ENCODE measurements at places on chromosomes 6 and 20.

DNA sequence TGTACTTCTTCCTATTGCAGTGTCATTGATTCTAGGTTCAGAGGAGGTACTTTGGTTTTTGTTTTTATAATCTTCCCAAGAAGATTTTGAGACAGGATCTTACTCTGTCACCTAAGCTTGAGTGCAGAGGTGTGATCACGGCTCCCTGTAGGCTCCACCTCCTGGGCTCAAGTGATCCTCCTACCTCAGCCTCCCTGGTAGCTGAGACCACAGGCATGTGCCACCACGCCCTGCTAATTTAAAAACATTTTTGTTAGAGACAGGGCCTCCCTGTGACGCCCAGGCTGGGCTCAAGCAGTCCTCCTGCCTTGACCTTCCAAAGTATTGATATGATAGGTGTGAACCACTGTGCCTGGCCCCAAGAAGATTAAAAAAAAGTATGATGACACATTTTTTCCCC is 3.4 kb upstream of the SLC17A5 start:
- no peak for ATAC-seq

DNA sequence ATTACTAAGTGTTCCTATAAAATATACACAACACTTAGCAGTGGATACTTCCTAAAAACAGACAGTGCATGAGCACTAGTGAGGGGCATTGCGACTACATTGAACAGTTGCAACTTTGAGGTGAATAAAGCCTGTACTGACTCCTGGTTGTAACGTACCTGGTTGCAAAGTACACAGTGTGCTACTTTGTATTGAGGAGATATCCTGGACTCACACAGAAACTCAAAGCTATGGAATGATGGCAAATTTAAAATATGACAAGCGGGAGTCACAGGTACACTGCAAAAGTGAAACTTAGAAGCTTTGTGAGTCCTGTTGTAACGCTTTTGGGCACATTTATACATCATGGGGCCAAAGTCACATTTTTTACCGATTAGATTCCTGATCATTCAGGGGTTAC is 55.6 kb upstream of the HLA-A start:
- ATAC-seq, result no peak

GRCh38 chr6:158939255-158940159 is 60.5 kb downstream of the RSPH3 start:
- ATAC-seq, result peak; percentile 46

GRCh38 chr20:36462440-36463211 is 78.7 kb upstream of the MYL9 start:
- no peak for ATAC-seq

GRCh38 chr20:40990542-40991120 is 38.0 kb upstream of the TOP1 start:
- peak; percentile 85 for ATAC-seq

DNA sequence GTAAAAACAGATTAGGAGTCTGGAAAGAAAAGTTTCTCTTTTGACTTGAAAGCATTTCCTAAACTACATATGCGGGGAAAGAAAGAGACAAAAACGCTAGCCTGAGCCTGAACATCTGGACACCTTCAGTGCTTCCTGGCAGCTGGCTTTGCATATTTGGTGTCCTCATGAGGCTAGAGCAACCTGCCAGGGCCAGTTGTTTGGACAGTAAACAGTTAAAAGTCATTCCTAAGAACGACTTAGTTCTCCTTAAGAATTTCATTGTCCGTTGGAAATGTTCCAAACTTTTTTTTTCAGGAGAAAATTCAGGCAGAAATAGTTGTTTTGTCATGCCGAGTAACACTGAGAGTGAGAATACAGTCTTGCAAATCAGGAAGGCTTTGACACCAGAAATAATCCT is 199.8 kb downstream of the SMOC2 start:
- ATAC-seq, result no peak

- ATAC-seq, result no peak
Observed at GRCh38 chr20:6583134-6583738, 184.2 kb upstream of the BMP2 start.

DNA sequence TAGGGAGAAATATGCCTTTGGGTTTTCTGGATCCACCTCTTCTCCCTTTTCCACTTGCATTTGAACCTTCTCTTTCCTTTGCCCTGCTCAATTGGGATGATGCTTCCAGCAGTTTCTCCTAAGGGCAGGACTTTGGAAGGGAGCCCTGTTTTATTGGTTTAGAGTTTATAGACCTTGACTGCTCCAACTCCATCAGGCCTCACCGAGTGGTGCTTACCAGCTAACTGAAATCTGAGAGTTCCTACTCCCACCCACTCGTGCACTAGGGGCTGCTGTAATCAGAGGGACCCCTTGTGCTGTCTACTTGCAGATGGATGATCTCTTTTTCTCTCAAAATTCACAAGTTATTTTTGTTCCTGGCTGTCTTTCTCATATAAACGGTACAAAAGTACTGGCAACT is 121.3 kb upstream of the SLC22A16 start:
- no peak for ATAC-seq

DNA sequence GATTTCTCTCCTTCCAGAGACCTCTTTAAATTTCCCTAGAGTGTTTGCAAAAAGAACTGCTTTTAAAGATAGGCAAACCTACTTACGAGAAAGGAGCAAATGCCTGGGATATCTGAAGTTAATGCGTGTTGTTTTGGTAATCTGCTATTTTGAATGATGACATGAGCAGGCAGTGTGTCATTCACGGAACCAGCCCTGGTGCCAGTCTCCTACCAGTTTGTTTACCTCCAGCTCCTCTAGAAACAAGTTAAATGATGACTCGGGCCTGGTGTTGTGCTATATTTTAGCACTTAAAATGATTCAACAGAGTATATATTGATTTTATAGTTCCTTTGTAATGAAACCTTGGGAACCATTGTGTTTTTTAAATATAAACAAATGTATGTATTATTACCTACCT is 41.1 kb upstream of the MAP3K4 start:
- ATAC-seq, result no peak

DNA sequence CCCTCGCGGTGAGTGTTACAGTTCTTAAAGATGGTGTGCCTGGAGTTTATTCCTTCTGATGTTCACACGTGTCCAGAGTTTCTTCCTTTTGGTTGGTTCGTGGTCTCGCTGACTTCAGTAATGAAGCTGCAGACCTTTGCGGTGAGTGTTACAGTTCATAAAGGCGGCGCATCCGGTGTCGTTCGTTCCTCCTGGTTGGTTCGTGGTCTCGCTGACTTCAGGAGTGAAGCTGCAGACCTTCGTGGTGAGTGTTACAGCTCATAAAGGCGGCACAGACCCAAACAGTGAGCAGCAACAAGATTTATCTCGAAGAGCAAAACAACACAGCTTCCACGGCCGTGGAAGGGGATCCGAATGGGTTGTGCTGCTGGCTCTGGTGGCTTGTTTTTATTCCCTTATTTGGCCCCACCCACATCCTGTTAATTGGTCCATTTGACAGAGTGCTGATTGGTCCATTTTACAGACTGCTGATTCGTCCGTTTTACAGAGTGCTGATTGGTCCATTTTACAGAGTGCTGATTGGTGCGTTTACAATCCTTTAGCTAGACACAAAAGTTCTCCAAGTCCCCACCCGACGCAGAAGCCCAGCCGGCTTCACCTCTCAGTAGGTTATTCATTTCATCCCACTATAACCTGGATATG is 48.2 kb upstream of the ARG1 start:
- ATAC-seq, result peak; percentile 10

GRCh38 chr6:108736832-108737231 is 111.4 kb upstream of the ARMC2 start:
- no peak for ATAC-seq

DNA sequence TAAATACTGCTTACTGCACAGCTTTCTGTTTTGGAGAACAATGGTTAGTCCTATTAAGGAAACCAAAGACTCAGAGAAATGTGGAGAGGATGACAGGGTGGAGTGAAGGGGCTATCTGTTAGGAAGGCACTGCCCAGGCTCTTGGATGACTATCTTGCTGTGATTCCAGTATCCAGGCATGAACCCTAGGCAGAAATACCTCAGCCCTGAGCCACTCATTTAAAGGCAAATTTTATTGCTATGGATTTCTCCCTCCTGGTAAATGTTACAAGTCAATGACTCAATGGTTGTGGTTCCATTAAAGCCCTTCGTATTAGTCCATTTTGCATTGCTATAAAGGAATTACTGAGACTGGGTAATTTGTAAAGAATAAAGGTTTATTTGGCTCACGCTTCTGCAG is 25.9 kb downstream of the ADGRF4 start:
- ATAC-seq, result no peak

DNA sequence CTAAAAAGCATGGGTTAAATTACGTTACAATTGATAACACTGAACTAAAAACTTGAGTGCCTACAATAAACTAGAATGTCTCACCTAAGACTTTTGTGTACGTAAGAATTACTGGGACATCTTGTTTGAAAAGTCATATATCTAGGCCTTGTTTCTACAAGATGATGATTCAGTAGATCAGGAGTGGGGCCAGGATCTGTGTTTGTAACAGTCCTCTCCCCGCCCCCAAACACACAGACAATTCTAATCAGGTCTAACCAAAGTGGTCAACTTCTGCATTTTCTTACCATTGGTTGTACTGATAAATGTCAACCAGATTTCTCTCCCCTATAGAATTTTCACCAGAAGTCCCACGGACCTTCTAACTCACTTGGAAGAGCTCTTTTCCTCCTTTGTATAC is 56.9 kb downstream of the RAMACL start:
- no peak for ATAC-seq

DNA sequence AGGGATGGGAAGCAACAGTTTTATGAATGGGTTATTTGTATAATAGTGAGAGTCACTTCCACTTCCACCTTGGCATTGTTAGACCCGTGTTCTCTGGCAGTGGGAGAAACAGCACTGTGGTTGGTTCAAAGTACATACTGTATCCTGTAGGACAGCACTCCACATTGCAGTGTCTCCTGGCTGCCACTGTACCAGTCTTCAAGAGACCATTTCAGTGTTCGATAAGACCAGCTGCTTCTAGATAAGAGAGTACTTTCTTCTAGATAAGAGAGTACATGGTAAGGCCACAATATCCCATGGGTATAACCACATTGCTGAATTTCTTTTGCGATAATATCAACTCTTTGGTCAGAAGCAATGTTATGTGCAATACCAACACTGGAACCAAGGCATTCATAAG is 28.8 kb downstream of the FITM2 start:
- ATAC-seq, result no peak

GRCh38 chr6:164106345-164106769 is 691.8 kb downstream of the QKI start:
- peak; percentile 28 for ATAC-seq

GRCh38 chr20:49893242-49894072 is 21.9 kb downstream of the SPATA2 start:
- ATAC-seq, result peak; percentile 88

DNA sequence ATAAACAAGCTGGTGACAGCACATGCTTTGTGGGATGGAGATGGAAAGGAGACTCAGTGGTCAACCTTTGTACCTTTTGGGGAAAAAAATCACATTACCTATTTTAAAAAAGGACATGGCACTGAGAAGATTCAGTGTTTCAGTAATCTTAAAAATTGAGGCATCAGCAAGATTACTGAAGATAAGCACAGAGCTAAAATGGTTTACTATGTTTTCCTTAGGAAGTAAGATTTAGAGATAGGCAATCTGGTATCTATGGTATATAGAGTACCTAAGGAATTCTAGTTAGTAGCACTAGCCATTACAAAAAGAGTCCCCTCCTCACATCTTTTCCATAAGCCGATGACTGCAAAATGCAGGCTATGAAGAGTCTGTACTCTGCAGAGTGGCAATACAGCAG is 35.7 kb downstream of the TOMM6 start:
- ATAC-seq, result no peak

GRCh38 chr6:19834858-19835257 is 2.3 kb upstream of the ID4 start:
- ATAC-seq, result no peak

- ATAC-seq, result no peak
Observed at GRCh38 chr6:36743538-36744303, 46.1 kb downstream of the RAB44 start.

- ATAC-seq, result no peak
Observed at GRCh38 chr20:906001-906520, 10.1 kb downstream of the ANGPT4 start.

- no peak for ATAC-seq
Observed at GRCh38 chr20:5216663-5217062, 89.9 kb downstream of the CDS2 start.

DNA sequence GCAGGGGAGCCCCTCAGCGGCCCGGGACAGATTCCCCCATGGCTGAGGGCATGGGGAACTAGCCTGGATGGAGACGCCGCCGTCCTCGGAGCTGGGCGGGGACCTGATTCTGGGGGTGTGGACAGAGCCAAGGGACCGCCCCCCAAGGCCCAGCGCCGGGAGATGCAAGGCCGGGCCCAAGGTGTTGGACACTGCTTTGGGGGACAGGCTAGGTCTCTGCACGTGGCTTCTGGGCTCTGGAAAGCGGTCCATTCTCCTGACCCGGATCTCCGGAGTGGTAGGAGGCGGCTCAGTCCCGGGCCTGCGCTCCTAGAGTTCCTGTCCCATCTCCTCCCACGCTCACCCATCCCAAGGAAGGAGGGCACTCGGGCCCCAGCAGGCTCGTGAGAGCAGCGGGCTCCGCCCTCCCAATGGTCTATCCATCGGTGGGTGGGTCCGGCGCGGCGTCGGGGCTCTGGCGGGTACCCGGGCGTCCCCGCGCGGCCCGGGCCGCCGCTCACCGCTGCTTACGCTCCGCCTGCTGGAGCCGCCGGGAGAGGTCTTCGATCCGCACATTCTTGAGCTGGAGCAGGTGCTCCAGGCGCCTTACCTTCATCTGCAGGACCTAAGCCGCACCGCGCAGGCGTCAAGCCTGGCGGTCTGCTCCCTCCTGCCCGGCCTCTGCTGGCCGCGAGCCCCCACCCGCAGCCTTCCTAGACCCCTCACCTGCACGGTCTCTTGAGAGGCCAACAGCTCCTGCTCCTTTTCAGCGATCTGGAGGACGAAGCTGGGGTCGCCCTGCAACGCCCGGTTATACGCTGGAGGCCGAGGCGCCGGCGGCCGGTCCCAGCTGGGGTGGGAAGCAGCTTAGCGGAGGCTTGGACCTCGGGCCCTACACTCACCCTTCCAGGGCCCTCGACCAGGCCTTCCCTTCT is 3.3 kb downstream of the SPEF1 start:
- ATAC-seq, result peak; percentile 74

DNA sequence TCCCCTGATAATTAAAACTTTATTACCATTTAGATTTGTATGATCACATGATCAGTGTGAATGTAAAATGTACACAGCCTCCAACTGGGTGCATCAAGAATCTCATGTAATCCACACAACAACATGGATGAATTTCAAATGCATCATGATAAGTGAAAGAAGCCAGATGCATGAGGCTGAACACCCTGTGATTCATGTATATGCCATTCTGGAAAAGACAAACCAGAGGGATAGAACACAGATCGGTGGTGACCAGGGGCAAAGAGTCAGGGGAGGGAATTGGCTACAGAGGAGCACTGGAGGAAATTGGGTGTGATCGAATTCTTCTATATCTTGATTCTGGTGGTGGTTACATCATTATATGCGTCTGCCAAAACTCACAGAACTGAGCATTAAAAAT is 170.7 kb upstream of the SLC24A3 start:
- no peak for ATAC-seq
